AG20443 (cell line): ENCODE measurements at places on chromosomes 12 and 14.
A peak's percentile ranks its signal among the peaks of the same experiment; 100 is the strongest.

GRCh38 chr12:38411426-38411825, 94.9 kb downstream of the ALG10B start:
- DNase-seq: no peak

- no peak for DNase-seq
Measured at GRCh38 chr12:121826318-121827150, 22.7 kb downstream of the SETD1B start.

DNA sequence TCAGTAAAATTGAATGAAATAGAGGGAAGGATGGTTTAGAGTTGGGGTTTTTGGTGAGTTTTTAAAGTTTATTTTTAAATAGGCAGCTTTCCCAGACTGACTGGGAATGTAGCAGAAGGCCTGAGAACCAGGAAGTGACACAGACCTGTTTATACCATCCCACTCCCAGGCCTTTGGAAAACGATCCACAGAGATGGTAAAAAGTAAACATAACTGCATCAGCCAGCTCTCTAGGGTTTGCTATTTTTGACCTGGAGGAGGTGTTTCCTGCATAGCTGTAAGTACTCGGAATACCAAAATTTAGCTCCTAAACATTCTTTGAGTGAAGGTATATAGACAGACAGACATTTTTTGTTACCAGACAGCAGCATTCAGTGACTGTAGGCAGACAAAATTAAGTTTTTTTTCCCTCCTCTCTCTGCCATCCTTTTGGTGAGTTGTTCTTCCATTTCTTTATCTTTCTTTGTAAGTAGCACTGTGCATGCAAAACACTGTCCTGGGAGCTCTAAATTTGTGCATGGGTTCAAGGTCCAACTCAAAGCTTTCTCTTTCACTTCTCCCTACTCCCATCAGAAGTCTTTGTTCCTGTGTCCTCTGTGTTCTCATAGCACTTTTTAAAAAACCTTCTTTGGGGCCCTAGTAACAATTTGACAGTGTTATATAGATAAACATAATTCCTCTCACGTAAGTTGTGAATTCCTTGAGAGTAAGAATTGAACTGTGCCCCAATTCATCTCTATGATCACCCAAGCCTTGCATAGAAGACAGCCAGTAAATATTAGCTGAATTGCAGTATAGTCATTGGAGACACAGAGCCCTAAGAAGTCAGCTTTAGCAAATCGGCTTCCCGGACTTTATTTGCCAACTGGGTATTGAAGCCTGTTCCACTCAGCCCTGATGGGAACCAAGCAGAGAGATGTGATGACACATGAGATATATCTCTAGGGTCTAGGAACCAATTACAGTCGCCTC, 37.4 kb downstream of the SUSD6 start:
- DNase-seq: peak; percentile 69

DNA sequence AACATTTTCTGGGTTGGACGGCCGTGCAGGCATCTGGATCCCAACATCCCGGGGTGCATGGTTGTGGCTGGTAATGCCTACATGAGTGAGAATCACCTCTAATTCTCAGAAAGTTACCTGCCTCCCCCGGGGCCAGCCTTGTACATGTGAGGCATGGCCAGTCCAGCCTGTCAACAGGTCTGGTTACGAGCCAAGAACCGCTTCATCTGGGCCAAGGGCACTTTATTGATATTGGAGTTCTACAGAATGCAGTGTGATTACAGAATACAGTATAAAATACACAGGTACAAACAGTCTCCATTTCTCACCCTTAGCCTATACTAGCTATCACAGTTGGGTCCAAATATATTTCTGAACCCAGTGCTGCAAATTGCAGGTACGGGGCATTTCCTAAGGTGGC, 84.9 kb upstream of the EVL start:
- no peak for DNase-seq

DNA sequence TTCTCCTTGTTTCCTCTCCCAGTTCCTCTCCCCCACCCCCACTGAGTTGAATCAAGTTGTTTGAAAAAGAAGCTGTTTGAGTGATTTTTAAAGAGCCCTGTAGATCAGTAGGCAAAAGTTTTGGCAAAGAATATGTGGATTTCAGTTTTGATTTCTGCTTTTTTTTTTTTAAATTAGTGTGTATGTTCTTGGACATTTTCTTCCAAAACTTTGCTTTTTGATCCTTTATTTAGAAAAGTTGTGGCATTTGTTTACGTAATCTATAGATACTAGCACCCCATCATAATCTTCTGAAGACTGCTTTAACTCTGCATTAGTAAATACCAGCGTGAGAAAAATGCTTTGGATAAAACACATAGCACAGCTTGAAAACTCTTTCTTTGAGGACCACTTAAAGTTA, 190.3 kb upstream of the SEL1L start:
- no peak for DNase-seq
